Activated CD4-positive, alpha-beta T cell treated with anti-CD3 and anti-CD28 coated beads, Interleukin-2, amount 50 U/mL, for 48 hours (primary cell): ENCODE measurements at places on chromosomes 6 and 20.

DNA sequence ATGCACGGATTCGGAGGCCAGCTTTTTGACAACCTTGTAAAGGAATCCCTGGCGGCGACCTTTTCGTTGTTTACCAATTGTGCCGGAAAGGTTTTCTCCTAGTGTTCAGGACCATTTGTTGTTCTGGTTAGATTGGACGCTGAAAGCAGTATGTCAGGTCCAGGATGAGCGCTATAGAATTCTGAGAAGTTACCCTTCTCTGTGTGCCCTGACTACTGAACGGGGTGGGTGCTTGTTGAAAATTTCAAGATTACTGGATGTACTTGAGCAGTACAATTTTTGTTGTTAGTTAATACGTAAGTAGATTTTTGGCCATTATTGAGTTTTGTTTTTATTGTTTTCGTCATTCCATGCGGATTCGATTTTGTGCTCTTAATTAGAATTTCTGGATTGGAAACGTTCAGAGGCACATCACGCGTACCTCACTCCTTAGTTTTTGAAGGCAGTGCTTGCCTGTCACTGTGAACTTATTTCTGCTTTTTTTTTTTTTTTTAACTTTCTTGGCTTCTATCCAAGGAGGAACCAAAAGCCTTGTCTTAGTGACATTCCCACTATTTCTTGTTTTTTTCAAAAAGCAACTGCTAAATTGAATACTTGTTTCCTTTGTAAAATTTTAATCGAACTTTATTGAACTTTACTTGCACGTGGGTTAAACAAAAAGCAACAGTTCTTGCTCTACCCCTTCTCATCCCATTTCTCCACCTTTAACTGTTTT is 898 bp downstream of the XRN2 start:
- no peak for DNase-seq

DNA sequence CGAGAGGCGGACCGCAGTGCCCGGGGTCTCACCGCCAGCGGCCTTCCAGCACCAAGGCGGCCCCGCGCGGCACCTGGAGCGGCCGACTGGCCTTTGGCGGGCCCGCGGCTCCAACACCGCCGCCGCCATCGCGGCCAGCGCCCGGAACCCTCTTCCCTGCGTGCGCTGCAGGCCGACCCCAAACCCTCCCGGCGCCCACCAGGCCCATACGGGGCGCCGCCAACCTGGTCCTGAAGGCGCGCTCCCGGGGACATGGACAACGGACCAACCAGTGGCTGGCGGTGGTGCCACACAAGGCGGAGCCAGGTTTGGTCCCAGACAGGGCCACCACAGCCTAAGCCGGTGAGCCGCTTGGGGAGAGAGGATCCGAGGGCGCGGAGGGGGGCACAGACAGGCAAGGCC is 1514.8 kb upstream of the DEFB115 start:
- DNase-seq = no peak

DNA sequence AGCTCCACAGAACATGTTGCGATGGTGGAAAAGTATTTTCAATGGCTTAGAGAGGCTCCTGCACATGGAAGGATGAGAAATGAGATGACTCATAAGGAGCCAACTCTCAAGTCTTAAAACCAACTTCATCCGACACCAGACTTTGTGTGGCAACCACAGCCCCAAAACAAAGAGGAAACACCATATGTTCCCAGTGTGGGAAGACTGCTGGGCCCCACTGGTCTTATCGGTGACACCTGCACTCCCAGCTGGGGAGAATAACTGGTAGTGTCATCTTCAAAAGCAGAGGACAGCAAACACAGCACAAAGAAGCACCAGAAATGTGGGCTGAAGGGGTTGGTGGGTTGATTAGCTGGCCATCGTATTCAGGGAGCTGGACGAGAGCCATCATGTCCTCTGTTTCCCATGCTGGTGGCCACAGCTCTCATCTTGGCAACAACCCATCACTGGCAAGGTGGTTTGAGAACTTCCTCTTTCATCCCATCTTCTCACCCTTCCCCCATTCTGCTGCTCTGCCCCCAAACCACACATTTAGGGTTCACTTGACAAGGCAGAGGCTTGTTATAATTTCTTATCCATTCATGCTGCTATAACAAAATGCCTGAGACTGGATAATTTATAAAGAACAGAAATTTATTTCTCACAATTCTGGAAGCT is 46.0 kb upstream of the TASP1 start:
- DNase-seq = no peak

DNA sequence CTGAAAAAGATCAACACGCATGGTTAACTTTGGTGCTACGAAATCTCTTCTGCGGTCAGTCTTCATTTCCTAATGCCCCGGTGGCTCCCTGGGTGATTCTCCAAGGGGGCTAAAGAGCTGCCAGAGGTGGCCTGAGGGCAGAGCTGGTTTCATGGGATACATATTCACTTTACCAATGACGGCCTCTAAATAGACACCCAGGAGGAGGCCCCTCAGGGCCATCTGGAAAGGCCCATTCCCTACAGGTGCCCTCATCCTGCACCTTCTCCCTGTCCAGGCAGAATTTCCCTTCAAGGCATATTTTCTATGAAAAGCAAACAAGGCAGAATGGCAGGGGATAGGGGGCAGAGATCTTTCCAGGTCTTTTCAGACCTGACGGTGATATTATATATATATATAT is 12.5 kb downstream of the BNIP5 start:
- DNase-seq = no peak

DNA sequence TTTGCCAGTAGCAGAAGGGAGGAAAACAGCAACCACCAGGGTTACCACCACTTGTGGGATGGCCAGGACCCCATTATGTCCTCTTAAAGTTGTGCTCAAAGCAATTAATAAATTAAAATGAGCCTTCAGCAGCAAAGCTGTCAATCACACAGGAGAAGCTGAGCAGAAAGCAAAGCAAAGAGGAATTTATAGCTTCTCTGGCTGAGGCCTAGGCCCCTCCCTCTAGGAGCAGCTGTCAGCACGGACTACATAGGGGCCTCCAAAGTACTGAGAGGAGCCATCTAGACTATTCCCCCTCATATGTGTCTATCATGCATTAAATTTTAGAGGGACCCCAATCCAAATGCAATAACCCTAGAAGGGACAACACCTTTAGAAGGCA is 6.4 kb downstream of the CCND3 start:
- no peak for DNase-seq

DNA sequence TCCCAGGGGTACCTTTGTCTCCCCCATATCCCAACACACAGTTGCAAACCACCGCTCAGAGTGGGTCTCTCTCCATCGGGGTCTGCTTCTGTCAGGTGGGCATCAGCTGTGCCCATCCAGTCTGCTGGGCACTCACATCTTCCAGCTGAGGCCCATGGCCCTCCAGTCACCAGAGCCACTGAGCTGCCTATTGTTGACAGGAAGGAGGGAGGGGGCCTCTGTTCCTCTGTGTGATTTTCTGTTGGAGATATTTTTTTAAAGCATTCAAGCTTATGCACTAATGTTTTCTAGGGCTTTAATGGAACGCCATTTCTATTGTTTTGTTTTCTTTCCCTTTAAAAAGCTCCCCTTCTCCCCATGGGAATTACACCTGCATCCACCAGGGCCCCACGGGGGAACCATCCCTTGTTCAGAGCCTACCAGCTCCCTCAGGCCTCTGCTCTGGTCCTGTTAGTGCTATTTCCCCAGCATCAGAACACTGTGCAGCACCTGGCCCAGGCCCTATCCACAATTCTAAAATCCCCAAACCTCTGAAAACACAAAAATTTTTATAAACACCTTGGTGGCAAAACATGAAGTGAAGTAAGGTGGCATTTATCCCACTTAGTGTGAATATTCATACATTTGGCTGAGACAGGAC is 326.2 kb downstream of the CD83 start:
- no peak for DNase-seq
